Ammon's horn (tissue), 1 donor: ENCODE measurements at places on chromosomes 4 and X.
A peak's percentile ranks its signal among the peaks of the same experiment; 100 is the strongest.

GRCh38 chr4:160110891-160111290, 1008.0 kb downstream of the RAPGEF2 start:
- DNase-seq, result no peak

DNA sequence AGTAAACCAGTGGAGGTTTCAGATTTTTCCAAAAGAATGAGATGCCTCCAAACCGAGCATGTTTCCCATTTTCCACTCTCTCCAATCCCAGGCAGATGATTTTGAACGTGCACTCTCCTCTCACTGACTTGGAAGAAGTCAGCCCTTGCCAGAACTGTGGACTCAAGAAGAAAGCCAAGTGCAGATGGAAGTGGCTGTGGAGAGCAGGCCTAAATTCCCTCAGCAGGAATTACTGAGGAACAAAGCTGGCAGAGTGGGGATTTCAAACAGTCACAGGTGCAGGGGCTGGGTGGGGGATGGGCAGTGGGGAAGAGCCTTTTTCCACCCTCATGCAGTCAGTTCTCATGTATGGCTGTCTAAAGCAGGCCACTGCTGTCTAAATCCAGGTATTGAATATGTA, 83.5 kb upstream of the PLAC1 start:
- no peak for DNase-seq

- no peak for DNase-seq
These were observed 56.1 kb downstream of the LUZP4 start for GRCh38 chrX:115345615-115346014.

- peak; percentile 58 for DNase-seq
These were observed 35.7 kb downstream of the BTC start for GRCh38 chr4:74758551-74759145.

GRCh38 chr4:15231265-15232091, 196.4 kb upstream of the C1QTNF7 start:
- DNase-seq, result peak; percentile 84

DNA sequence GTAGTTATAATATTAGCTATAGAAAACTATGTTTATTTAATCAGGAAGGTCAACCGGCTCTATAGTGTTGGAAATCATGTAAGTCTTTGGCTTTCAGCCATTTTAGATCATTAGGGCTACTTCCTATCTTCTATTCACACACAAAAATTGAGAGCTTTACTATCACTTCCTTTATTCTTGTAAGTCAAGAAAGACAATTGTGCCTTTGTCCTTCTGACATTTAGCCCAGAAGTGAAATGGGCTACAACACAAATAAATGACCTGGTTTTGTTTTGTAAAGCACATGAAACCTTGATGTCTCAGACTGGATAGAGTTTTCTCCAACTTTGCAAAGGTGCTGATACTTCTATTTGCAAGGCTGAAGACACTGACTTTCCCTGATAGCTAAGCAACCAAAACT, 122.4 kb upstream of the ACSL4 start:
- DNase-seq, result no peak

DNA sequence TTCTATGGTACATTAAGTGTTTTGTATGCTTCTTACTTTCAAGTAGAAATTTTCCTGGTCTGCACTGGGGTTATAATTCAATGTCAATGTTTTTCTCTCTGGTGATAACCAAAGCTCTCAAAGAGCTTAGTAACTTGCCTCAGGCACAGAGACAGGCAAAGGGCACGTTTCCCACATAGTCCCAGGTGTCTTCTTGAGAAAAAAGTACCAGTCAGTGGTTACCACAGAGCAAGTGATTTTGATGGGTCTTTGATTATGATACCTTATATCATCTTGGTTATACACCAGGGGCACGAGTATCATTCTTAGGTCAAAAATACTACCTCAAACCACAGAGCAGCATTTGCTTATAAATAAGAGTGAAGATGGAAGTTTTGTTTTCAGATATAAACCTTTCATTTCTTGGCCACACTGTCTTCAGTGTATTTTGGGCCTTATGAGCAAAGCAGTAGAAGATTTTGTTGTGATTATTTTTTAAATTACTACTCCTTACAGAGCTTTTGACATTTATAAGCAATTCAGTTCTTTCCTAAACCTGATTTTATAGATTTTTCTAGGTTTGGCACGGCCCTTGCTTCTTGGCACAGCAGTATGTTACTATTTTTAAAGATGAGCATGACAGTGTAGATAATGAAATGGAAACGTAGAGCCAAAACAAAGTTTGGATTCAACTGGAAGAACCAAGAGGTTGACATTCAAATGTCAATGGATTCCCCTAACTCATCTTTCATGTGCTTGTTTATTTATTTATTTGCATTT, 85.3 kb upstream of the TLL1 start:
- no peak for DNase-seq

- DNase-seq, result no peak
These were observed 107.8 kb downstream of the SLC4A4 start for GRCh38 chr4:71446479-71447081.

DNA sequence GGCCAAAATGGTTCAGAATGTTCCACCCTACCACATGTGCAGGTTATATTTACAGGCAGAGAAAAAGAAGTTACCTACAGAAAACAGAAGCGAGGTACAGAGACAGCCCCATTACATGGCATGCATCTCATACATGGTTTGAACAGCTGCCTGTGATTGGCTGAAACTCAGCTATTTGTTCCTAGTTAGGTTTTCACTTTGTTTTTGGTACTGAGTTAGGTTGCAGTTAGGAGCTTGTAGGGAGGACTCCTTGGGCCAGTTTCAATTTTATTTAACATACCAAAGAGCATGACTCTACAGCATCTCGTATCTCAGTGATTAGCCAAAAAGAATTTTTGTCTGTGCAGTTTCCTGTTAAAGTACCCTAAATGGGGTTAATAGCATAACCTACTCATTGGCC, 392.0 kb downstream of the MAPK10 start:
- DNase-seq, result no peak

DNA sequence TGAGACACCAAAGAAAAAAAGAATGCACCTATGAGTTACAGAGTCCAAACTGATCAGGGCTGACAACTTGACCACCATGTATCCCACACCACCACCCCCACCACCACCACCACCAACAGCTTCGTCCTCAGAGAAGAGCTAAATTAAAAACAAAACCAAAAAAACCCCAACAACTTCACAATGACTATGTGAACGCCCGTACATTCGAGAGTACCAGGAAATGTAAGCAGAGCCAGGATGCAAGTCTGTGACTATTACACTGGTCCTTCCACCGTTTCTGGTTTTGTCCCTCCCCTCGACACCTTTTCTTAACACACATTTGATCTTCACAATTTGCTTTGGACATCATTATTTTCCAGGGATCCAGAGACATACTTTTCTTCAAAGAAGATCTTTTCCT, 51.0 kb downstream of the WFS1 start:
- DNase-seq, result no peak

GRCh38 chrX:10538831-10539230, 81.6 kb downstream of the MID1 start:
- no peak for DNase-seq

DNA sequence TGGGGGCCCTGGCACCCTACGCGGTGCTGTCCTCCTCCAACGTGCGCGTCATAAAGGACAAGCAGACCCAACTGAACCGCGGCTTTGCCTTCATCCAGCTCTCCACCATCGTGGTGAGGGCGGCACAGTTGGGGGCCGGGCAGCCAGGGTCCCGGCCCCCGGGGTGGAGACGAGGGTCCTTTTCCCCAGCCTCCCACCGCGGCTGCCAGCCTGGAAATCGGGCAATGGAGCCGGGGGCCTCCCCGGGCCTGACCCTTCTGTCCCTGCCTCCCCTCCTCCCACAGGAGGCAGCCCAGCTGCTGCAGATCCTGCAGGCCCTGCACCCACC, 13.7 kb upstream of the UBA1 start:
- no peak for DNase-seq

- DNase-seq, result no peak
These were observed 79.0 kb downstream of the KLHL8 start for GRCh38 chr4:87141428-87141827.

DNA sequence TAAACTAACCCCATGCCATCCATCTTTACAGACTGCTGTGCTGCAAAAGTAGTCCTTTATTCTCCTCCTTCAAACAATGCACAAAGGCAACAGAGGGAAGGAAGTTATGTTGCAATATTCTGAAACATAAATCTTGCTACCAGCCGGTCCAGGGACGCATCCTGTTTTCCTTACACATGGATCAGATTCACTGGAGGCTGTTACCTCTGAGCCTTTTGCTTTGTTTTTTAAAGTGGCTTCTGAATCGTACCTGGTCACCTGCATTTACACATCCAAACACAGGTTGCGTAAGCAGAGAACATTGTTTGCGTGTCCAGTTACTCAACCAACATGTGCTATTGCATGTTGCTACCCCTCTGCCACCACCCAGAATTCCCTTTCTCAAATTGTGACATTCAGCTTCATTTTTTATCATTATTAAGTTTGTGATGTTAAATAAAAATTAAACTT, 8.8 kb downstream of the PPARGC1A start:
- DNase-seq, result no peak

DNA sequence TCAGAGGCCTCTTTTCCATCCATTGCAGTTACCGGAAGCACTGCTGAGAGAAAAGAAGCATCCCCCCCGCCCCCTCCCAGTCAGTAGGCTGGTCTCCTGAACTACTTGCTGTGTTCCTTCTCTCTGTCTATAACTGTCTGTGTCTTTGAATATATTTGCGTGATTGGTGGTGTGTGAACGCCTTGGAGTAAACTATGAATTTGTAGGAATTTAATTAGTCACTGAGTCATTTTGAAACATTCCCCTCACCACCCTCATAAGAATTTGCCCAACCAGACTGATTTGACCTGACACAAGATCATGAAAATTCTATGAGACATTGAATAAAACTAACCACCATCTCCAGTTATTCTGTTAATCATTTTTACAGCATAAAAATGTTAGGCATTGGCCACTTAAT, 6.7 kb upstream of the NXF3 start:
- no peak for DNase-seq

GRCh38 chr4:129839687-129840086, 743.7 kb downstream of the C4orf33 start:
- no peak for DNase-seq

DNA sequence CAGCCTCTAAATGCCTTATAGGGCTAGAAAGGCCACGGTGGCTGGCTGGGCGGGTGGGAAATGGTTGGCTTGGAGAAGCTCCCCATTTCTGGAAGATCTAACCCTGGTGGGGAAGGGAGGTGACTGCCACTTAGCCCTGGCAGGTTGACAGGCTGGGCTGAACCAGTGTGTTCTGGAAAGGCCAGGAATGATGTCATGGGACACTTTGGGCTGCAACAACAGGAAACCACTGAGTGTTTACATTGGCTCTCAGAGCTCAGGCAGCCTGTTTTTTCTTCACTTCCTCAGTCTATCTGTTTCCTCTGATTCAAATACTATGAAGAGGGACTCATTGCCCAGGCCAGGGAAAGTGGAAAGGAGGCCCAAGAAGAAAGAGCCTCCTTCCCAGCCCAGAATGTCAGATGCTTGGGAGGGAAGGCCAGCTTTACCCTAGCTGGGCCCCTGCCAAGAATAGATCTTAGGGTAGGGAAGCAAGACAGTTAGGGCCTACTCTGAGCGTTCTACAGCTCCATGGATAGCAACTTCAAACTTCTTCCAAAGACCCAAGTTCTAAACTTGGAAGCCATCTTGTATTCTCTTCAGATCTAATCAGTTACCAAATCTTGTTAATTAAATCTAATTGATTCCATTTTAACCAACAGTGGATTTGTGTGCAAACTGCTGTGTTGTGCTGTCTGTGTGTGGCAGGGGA, 65.8 kb upstream of the MSN start:
- DNase-seq, result peak; percentile 40

- peak; percentile 64 for DNase-seq
These were observed 464 bp downstream of the RAP1GDS1 start for GRCh38 chr4:98261405-98262291.

- no peak for DNase-seq
These were observed 123.5 kb downstream of the IL15 start for GRCh38 chr4:141759796-141760425.

- no peak for DNase-seq
These were observed 390.0 kb upstream of the NWD2 start for GRCh38 chr4:36854554-36854953.

GRCh38 chr4:141309874-141310273, 89.2 kb downstream of the ZNF330 start:
- no peak for DNase-seq

DNA sequence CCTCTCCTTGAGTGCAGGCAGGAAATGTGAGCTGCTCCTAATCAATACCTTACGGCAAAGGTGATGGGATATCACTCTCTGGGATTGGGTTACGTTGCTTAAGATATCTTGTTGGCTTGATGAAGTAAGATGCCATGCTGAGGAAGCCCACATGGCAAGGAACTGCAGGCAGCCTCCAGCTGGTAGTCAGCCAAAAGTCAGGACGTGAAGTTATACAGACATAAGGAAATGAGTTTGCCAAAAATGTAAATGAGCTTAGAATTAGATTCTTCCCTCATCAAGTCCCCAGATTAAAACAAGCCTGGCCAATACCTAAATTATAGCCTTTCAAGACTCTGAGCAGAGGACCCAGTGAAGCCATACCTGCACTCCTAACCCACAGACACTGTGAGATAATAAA, 155.0 kb downstream of the QDPR start:
- DNase-seq, result peak; percentile 14

- no peak for DNase-seq
These were observed 69.4 kb downstream of the PDS5A start for GRCh38 chr4:39908284-39908683.

DNA sequence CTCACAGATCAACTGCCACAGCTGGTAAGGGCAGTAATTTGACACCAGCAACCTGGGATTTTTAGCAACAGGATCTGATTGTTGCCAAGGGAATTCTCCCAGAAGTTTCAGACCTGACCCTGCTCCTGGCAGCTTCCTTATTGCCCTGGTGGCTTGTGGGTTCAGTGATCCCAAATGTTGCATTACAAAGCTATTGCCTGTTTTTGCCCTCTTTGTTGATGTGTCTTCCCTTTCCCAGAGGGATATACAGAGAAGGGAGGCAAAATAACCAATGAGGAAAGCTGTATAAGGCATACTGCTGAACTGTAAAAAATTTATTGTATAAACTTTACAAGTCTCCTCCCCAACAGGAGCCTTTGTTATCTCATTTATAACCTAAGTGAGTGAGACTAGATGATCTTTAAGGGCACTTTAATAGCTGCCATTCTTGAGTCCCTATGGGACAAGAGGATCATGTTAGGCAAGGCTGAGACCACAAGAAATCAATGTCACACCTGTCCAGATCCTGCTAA, 22.2 kb downstream of the VSIG4 start:
- no peak for DNase-seq

DNA sequence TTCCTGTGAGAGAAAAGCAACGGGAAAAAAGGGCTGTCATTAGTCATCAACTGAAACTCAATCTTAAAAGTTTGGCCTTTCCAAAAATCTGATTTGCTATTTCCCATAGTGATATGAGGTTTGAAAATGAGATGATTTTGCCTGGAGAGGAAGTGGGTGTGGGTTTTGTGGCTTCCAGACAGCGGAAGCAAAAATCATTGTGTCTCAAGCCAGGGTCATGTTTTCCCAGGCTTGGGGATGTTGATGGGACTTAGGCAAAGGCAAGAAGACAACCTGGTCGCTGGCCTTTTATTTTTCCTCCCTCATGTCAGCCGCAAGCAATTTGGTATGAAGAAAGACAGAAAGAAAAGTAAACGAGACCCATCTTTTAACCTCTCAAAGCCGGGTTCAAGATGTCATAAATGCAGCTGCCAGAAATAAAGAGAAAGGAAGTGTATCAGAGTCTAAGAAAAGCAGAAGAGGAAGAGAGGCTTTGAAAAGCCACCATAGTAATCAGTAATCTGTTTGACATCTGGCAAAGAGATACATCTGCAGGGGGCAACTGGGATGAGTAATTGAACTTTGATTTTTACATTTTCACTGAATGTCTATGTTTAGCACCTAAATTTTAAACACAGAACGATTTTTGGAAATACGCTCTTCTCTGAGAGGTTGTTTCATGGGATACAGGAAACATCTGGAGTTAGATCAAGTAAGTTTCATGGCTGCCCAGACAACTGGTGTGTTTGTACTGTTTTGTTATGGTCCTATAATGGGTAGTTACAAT, 521.6 kb upstream of the SLIT2 start:
- no peak for DNase-seq
